ENCODE measurements at places on chromosomes 13 and 19.

GRCh38 chr13:48571126-48571913 lies 38.4 kb upstream of the RCBTB2 start:
- no peak for DNase-seq

DNA sequence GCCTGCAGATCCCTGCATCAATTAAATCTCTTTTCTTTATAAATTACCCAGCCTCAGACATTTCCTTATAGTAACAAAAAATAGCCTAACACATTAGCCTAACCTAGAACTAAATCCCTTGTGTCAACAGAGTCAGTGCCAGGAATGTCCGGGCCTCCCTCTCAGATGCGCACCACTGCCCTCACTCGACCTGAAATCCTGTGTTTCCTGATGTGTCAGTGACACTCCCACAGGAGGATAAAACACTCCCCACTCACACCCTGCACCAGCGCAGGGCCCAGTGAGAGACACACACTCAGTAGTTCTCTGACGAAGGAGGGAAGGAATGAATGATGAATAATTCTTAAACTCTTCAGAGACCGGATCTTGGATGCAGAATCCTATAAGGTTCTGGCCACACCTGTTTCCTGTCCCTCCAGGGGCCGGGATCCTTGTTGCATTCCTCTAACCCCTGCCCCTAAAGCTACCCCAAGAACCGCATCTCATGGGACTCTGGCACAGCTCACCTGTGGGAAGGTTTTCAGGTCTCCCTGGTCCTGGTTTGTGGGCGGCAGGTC lies 3.1 kb downstream of the CEACAM3 start:
- DNase-seq = no peak

DNA sequence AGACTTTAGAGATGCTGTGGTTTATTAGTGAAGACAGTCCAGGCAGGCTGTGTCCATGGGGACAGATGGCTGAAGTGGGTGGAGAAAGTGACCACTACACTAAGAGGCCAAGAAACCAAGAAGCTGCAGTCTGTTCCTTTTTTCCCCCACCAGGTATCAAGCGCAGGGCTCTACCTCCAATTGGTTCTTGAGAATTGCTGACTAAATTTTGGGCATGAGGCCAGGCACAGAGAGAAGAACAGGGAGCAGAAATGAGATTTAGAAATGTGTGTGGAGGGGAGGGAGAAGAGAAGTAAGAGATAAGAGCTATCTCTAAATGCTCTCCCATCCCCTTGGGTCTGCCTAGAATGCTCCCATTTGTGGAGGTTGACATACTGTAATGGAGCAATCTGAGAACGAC lies 12.3 kb upstream of the CYSLTR2 start:
- no peak for DNase-seq

DNA sequence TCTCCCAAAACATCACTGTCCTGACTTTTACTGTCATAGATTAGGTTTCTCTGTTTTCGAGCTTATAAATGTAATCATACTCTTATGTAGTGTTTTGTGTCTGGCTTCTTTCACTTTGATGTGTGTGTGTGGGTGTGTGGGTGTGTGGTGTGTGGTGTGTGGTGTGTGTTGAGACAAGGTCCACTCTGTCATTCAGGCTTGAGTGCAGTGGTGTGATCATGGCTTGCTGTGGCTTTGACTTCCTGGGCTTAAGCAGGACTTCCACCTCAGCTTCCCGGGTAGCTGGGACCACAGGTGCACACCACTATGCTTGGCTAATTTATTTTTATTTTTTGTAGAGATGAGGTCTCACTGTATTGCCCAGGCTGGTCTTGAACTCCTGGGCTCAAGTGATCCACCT lies 59.6 kb downstream of the PDS5B start:
- DNase-seq = no peak

DNA sequence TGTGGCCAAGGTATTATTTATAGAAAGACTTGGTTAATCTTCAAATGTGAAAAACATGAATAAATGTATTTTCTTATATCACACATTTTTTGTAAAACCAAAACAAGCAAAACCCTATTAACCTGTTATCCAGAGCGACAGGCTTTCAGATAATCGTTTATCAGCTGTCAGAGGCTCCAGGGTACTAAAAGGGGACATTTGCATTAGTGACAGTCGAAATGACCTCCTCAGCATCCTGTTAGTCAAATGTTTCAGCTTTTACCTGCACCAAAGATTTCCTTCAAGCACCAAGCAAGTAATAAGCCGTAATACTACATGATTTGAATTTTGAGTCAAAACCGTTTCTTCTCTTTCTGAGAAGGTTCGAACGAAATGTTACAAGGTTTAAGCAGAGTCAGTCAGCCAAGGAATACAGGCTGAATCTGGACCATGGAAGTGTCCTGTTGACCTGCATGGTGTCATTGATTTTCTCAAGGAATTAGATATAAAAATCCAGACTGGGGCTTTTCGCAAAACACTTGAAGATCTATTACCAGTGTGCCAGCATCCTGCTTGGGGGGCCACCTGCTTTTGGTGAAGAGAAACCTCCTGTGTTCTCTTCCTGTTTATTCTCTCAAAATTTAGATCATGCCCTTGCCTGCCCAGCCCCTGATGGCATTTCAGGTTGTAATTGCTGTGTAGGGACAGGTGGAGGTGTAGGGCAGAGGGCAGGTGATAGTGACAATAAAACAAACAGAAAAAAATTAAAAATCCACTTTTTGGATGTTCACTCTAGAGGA lies 11.3 kb upstream of the RFC3 start:
- no peak for DNase-seq

- DNase-seq = peak; percentile 23
Measured at GRCh38 chr13:49214917-49215376, 5.2 kb upstream of the MLNR start.

DNA sequence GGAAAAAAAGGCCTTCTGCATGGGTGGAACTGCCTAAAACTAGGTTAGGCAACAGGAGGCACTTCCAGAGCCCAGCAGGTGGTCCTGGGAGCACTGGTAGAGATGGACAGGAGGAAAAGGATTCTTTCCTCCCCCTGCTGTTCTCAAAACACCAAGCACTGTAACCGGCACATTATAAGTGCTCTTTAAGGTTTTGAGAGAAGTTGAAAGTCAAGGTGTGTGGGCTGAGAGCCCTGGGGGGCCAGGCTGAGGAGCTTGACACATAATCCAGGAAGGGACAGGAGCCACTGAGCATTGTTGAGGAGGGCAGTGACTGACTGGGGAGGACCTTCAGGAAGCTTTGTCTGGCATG lies 32.3 kb downstream of the SPATA13 start:
- no peak for DNase-seq

DNA sequence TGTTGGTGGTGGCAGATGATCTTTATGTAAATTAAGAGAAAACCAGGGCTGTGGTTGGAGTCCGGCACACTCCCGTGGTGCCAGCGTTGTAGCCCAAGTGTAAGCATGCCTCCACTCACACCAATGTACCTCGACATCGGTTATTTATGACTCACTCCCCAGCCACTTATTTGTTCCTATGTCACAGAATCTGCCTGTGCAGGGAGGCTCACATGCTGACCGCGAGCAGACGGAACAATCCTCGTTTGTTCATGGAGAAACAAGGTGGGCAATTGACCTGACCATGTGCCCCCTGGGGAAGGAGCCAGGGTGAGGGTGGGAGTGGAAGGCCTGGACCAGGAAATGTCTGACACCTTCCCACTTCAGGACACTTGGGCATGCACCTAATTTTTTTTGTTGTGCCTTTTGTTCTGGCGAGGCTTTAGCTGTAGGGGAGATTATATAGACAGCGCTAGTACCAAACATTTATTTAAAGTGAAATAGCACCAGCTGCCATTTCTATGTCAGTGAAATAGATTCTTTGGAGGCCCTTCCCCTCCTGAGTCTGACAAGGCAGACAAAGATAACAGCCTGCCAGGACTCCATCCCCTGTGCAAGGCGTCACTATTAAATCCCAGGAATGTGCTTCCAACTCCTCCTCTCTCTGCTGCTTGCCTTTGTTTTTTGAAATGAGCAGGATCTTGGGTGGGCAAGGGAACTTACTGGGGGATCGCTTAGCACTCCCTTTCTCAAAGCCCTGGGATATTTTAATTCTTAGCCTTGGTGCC lies 394.2 kb downstream of the FGF9 start:
- DNase-seq = no peak

DNA sequence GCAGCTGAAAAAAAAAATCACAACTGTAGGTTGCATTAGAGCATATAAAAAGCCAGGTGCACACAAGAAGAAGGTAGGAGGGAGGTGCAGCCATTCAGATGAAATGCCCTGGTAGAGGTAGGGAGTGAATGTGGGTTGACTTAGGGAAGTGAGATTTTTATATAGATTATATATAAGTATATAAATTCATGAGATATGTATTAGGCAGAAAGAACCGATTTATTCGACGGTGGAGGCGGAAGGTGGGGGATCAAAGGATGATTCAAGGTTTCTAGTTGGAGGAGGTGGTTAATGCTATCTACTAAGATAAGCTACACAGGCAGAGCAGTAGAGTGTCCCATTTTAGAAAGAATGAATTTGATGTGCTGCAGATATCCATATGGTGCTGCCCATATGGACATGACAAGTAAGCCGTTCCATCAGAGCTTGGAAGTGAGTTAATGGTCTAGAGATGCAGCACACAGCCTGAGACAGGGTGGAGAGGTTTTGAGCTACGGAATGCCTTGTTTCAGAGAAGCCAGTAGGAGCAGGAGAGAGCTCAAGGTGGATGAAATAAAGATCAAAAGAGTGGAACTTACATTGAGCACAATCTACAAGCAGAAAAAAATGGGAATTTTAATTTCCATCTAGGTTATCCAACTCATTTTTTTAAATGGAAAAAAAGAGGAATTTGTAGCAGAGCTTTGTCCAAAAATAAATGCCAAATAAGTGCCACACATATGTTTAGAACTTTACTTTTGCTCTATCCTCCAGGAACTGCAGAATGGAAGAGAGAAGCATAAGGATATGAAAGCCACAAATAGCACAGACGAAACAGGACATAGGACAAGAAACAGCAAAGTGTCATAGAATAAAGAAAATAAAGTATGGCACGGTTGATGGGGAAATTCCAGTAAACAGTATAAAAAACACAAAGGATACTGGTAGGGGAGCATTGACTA lies 177.3 kb downstream of the PCDH9 start:
- peak; percentile 91 for DNase-seq

DNA sequence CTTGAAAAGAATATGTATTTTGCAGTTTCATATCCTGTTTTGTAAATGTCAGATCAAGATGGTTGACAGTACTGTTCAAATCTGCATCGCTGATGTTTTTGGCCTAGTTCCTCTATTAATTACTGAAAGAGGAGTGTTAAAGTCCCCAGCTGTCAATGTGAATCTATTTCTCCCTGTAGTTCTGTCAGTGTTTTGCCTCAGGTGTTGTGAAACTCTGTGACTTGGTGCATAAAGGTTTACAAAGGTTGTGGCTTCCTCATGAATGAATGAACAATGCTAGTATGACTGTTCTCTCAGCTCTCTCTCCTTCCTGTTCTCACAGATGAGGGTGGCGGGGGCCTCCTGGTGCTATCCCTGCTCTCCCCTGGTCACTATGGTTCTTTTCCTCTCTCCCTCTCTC lies 142.4 kb downstream of the MYCBP2 start:
- no peak for DNase-seq

GRCh38 chr19:8642561-8642960 lies 12.1 kb downstream of the NFILZ start:
- no peak for DNase-seq

DNA sequence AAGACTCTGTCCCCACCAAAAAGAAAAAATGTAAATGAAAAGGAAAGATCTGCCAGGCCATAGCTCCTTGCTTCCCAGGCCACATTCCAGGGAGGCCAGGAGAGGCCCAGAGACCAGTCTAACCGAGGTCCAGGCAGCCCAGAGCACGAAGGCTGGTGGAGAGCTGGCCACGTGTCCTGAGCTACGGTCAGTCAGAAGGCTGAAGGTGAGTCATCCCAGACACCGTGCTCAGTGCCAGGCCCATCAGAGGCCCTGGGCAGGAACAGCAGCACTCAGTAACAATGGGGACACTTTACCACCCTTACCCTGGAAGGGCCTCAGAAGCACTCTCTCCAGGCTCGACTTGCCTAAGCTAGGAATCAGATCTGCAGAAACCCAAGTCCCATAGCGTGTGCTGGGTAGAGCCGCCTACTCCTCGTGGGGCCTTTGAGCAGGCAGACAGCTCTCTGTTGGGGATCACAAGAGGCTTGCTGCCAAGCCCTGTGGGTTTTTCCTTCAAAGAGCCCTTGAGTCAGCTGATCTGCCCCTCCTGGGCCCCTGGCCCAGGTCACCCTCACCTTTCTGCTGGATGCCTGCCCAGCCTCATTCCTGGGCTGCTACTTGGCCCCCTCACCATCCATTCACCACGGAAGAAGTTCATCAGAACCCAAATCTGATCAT lies 11.6 kb upstream of the DNMT1 start:
- DNase-seq = no peak

DNA sequence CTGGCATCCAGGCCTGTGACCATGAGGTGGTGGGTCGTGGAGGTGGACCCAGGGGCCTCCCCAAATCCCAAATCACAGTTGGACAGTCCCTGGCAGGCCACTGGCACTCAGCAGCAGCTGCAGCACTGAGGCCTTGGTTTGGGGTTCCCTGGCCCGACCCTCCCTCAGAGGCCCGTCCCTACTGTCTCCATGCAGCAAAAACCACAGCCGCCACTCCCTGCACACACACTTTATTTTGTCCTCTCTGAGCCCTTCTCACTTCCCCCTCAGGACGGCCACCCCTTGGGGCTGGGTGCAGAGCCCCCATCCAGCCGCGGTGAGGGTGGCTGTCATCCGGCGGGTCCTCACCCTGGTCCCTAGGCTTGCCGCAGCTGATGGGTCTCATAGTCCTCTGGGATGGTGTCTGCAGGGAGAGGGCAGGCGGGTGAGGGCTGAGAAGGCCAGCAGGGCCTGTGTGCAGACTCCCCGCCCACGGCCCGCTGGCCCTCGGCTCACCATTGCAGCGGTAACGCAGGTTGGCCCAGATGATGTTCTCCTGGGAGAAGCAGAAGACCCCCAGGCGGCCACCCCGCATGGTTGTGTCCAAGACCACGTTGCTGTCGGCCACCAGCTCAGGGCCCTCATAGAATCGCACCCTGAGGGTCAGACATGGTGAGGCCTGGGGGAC lies 8.4 kb downstream of the COMP start:
- no peak for DNase-seq

DNA sequence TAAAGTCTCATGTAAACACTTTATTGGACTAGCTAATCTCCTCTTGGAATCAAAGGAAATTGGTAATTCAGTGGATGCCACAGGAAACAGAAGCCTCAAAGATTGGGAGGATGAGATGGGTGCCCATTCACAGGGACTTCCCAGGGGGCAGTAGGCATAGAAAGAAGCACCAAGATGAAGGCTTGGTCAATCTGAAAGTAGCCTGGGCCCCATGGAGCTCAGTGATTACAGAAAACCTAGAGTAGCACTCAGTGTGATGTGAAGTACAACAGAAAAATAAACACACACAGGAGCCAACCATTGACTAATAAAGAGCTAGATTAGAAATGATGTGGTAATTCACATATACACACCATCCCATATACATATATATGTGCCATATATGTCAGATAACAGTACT lies 560.6 kb downstream of the TBC1D4 start:
- DNase-seq = no peak

- no peak for DNase-seq
Measured at GRCh38 chr13:105545811-105546210, 989.7 kb downstream of the EFNB2 start.

Data from NCI-H524 (cell line).